ENCODE measurements at places on chromosomes 5 and 9.

GRCh38 chr5:111627862-111628261 lies 115.5 kb upstream of the STARD4 start:
- DNase-seq, result no peak

GRCh38 chr5:7976411-7977190 lies 107.7 kb downstream of the MTRR start:
- peak; percentile 44 for DNase-seq

DNA sequence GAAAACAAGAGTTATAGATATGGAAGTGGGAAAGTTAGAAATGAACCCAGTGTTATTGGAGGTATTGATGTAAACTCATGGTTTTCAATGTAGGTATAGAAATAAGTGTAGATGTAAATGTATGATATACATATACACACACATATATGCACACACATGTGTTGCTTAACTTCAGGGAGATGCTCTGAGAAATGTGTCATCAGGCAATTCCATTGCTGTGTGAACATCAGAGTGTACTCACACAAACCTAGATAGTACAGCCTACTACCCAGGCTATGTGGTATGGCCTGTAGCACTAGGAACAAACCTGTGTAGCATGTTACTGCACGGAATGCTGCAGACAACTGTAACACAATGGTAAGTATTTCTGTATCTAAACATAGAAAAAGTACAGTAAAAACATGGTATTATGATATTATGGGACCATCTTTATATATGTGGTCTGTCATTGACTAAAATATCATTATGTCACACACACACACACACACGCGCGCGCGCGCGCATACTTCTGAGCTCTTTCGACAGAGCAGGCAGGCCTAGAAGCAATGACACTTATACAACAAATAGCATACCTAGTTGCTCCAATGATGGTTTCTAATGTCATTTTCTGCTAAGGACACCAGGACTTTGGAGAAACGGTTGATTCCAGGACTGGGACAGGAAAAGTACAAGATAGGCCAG lies 86.6 kb downstream of the MACROH2A1 start:
- DNase-seq, result no peak

GRCh38 chr5:125510651-125511050 lies 764.2 kb upstream of the ZNF608 start:
- DNase-seq, result no peak

GRCh38 chr9:135178498-135178897 lies 91.0 kb downstream of the OLFM1 start:
- DNase-seq, result no peak

DNA sequence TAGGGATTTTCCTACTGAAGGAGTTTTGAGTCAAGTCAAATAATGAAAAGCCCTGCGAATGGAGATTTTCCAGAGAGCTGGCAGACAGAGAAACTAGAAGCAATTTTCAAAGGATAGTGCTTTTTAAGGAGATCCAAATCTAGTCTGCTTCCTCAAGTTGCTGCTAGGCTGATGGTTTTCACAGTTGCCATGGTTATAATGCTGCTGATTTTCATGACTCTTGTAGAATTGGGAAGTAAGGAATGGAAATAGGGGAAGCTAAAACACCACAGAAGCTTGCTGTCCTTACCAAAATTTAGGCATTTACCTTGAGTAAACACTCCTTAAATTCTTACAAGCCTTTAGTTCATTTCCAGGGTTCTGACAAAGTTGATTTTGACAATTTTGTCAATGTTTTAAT lies 30.1 kb upstream of the HAPLN1 start:
- DNase-seq, result no peak

GRCh38 chr9:122827761-122828093 lies 661 bp downstream of the PDCL start:
- DNase-seq, result peak; percentile 29

DNA sequence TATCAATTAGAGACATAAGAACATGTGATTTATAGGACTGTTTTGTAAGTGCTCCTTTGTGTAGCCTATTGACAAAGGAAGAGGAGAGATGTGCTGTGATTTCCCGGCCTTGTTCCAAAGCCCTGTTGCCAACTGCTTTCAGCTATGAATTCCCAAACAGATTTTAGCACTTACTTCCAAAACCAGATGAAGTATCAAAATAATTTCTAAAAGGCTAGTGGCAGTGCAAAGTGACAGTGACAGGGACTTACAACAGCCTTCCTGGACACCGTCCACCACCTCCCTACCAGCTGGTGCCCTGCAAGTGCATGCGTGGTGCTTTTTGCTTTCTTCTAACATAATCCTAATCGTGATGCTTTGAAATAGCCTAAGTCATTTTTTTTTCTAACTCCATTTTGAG lies 254.1 kb upstream of the ACTBL2 start:
- DNase-seq, result peak; percentile 18

DNA sequence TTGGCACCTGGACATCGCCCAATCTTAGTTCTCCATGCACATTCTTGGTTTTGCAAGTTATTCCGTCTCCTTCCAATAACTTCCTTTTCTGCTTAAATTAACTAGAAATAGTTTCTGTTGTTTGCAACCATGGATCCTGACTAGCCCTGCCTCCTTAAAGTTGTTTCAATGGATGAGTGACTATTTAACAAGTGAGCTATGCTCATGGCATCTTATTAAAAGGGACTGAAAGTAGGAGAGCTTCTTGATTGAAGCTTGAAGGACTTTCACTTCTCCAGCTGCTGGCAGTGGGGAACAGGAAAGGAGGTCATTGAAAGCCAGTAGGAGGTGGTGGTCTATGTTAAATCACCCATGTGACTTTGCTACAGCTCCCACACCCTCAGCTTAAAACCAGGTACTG lies 466.8 kb downstream of the ARHGEF28 start:
- peak; percentile 70 for DNase-seq

DNA sequence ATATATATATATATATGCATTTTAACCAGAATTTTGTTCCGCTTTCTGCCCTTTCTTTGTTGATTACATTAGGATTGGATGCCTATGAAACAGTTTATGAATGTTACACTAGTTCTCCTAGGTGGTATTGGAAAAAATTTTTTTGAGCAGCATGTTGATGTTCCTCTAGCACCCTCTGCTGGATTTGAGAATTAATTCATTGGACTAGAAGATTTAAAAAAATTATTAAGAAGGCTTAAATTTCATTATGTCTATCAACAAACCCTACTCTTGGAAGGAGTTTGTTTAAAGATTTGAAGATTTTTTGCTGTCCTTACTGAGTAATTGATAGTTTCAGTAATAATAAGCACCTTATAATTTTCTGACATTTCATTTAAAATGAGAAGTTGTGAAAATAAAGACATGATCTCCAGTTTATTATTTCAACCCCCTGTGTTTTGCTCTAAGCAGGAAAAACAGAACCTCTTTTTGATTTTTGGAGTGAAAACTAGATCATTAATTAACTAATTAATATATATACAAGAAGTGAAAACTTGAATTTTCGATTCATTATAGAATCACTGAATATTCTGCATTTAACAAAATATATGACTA lies 89.6 kb downstream of the CCDC171 start:
- peak; percentile 47 for DNase-seq

DNA sequence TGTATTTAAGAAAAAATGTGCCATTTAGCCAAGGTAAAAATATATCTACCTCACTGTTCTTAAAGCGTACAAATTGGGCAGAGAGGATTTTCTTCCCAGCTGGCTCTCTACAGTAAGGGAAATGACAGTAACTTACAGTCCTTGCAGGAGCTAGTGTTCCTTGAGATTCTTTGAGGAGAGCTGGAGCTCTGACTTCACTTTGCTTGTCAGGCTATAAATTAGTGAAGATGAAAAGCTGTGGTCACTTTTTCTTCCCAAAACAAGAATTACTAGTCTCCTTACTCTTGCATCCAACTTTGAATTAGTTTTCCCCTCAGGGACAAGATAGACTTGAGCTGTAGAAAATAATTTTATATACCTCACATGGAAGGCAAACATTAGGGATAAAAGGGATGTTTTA lies 129.9 kb downstream of the ZSWIM6 start:
- DNase-seq, result no peak

DNA sequence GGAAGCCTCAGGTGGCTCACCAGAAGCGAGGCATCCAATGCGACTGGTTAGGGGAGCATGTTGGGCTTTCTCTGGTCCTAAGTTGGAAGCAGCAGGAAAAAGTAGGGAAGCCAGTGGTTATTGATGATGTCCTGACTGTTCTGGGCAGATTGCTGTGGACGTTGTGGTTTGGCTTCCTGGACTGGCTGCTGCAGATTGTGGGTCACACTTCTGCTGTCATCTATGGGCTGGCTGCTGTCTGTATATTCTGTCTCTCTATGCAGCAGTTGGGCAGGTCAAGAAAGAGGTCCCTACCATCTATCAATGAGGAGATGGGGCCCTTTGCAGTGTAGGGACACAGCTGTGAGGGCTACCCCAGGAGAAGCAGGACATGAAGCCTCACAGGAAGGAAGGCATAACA lies 13.5 kb upstream of the MARCHF6 start:
- no peak for DNase-seq

DNA sequence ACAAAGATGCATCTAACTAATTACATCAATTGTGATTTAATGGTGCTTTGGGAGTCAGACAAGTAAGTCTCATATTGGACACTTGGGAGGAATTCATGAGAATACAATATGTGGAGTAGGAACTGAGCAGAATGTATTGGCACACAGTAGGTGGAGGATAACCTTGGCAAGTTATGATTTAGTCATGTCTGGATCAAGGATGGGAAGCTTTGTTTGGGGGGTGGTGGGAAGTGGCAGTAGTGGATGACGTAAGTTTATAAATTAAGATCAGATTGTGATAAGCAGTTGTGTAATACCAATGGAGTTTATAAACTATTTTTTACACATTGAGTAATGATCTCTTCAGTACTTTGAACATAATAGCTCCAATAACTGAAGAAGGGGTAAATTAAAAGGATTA lies 67.0 kb downstream of the SGCD start:
- DNase-seq, result no peak

GRCh38 chr5:115490596-115490995 lies 54.0 kb downstream of the FEM1C start:
- no peak for DNase-seq

DNA sequence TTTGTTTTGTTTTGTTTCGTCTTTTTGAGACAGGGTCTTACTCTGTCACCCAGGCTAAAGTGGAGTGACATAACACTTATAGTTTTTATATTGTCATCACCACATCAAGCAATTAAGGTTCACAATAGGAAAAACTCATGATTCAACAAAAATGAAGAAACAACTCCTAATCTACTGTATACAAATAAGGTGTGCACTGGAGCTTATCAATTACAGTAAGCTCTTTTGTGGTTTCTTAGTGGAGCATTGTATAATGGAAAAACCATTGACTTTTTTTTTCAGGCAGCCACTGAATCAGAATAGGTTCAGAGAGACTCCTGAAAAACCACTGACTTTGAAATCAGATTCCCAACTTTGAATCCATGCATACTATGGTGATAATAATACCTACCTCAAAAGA lies 10.8 kb upstream of the PLIN2 start:
- DNase-seq, result peak; percentile 61

DNA sequence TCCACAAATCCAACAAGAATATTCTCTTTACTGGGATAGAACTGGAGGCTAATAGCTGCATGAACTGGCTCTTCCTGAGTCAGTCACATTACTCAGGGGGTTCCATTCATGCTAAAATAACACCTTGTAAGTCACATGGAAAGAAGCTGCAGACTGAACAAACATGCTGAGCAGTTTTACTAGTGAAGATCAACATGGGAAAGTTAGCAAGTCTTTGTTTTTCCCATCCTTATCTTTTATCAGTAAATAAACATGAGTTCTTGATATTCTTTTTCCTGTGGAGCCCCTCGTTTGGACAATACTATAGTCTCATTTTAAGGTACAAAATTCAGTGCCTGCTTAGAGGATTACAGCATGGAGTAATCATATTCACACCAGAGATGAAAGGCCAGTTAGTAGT lies 43.7 kb upstream of the TEK start:
- DNase-seq, result peak; percentile 5

DNA sequence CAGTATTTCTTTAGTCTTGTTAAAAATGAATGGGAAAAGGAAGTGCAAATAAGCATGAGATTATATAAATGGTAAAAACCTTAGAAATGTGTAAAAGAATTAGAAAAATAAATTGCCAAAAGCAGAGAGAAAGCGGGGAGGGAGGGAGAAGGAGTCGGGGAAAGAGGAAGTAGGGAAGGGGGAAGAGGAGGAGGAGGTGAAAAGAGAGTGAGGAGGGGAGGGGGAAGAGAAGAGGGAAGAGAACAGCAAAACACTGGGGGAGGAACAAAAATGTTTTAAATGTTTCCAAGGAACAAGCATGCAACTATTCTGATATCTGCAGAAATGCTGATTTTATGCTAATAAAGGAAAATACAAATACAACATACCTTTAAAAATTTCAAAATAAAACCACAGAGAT lies 317.5 kb downstream of the PIK3R1 start:
- no peak for DNase-seq

DNA sequence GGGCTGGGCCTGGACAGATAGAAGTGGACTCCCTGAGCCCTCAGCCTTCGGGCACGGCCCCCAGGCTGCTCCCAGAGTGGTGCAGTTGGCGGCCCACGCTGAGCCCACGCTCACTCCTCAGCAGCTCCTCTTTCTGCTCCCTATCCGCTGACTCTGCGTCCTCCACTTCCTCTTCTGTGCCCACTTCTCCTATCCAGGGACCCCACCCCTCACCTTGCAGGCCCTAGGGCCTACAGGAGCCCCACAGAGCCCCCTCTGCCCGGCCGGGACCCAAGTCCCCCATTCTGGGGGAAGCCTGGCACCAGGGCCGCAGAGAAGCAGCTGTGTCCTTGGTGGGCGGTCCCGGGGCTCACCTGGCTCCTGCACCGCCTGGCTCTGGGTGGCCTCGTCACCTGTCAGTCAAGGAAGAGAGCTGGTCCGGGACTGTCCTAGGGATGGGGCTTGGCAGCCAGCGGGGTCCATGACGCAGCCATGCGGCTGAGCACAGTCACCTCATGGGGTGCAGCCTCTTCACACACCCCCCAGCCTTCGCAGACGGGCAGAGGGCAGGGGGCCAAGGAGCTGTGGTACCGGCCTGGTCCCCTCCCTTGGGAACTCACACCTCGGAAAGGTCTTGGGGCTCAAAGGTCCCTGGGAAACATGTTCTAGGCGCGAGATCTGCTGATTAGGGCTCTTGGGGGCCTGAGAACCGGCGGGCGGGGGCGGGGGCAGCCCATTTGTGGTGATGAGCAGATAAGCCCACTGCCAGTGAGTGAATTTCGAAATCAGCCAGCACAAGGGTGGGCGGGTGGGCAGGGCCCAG lies 5.4 kb upstream of the NRARP start:
- DNase-seq, result no peak

- DNase-seq, result peak; percentile 35
Observed at GRCh38 chr5:78550891-78551290, 97.7 kb downstream of the LHFPL2 start.

DNA sequence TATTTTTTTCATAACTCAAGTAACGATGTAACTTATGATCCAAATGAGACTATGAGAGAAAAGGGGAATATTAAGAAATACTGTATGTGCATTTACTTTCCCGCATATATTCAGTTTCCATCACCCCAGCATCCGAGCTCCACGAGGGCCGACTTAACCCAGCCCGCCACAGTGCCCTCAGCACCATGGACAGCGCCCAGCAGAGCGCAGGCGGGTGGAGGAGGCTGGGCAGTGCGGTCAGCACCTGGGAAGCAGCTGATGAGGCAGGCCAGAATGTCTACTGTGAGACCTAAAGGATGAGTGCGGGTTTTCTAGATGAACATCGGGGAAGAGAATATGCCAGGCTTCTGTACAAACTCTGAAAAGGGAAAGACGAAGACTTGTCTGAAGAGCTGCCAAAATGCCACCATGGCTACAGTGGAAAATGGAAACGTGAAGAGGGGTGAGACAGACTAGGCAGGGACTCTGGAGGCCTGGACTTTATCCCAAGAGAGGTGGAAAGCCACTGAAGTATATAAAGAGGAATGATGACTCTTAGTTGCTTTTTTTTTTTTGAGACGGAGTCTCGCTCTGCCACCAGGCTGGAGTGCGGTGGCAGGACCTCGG lies 34.5 kb upstream of the MED27 start:
- peak; percentile 64 for DNase-seq

- no peak for DNase-seq
Observed at GRCh38 chr5:148825716-148826052, 727 bp upstream of the ADRB2 start.
